Activated CD4-positive, alpha-beta T cell treated with anti-CD3 and anti-CD28 coated beads, Interleukin-2, amount 10 ng/mL, durations not matched to agents 7 days and 5 days (primary cell): ENCODE measurements at places on chromosomes 7 and 10. TPM values are rescaled to one million over a fixed set of nuclear protein-coding genes. Genes with fewer than 3 reads are reported as not detected.

DNA sequence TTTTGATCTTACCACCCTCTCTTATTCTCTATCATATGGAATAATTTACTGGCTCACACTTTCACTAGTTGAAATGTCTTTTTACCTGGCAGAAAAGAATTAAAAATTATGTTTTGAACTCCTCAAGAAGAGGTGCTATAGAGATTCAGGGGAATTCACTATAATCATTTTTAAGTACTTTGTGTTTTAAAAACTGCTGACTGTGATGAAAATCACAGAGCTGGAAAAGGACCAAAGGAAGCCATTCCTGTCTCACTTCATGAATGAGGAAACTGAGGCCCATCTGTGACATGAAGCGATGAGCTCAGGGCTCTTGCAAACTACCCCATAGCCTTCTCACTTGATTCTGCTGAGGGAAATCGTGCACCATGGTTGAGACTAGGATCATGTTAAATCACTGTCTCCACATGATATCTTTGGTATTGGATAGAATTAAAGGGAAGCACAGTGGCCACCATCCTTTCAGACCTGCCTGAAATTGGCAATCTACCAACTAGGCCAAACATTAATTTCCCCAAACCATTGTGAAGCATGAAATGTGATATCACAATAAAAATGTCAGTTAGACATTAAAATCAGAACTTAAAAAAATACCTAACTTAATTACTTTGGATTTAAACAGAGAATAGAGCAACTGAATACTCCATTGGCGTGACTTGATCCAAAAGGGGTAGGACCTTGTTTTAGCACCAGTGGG lies 141.0 kb downstream of the FZD1 start:
- no peak for DNase-seq

DNA sequence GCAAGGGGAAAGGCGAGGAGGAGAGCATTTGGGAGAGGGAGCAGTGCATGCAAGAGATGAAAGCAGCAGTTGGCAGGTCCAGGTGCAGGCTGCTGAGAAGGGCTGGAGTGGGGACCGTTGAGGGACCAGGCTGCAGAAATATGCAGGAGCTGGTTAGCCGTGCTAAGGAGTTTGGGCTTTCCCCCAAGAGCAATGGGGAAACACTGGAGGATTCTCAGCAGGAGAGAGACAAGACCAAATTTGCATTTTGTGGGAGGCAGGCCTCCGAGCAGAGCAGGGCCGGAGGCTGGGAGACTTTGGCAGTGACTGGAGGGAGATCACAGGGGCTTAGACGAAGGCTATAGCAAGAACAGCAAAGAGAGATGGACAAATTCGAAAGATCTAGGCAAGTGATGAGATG lies 11.8 kb downstream of the BTBD16 start:
- DNase-seq: no peak

DNA sequence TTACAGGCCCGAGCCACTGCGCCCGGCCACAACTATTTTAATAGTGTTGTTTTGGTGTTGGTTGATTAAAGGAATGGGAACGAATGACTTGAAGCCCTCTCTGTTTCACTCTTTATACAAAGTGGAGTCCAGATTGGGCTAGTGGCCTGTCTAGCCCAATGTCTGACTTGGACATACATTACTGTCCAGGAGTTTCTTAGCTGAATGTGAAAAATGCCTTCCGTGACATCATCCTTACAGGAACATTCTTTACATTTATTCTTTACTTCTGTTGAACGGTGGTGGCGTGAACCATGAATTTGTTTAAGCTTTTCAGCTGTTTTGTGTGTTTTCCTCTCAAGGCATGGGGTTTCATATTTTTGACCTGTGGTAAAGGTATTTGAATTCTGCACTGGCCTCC lies 67.9 kb downstream of the DAGLB start:
- DNase-seq: no peak

- no peak for DNase-seq
These were observed 602.7 kb upstream of the NRP1 start for GRCh38 chr10:33937036-33937730.

DNA sequence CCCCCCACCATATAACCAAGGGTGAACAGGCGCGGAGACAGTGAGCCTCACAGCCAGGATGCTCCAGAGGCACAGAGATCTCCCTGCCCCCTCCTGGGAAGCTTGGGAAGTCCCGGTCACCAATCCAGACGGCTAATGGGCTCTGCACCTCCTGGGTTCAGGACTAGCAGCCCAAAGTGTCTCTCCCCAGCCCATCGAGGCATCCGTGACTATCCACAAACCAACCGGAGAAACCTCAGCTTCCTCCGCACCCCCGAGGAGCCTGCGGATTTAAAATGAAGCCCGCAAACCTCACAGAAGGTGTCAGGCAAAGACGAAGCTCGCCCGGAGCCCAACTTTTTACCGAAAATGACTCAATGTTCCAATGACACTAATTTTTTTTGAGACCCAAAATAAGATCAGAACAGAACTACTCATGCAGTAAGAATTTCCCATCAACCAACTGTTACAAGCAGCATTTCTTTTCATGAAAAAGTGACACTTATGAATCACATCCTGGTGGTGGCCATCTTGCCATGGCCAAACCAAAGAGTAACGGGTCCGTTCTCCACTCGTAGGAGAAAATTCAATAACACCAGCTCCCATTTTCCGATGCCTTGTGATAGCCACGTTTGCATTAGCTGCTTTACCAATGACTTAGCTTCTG lies 6.0 kb downstream of the PDGFA start:
- no peak for DNase-seq

DNA sequence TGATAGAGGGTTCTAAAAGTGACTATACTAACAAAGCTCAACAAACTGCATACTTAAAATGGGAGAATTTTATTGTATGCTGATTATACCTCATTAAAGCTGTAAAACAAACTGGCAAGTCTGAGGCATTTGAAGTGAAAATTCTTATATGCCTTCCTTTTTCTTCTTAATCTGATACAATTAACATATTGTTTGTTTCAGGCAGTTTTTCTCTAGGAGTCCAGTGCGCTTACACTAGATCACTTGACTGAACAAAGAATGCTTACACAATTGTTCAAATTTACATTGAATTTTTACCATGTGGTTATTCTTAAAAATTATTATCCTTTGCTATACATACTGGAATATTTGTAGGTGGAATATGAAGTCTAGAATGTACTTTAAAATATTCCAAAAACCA lies 89.0 kb downstream of the GLCCI1 start:
- no peak for DNase-seq

DNA sequence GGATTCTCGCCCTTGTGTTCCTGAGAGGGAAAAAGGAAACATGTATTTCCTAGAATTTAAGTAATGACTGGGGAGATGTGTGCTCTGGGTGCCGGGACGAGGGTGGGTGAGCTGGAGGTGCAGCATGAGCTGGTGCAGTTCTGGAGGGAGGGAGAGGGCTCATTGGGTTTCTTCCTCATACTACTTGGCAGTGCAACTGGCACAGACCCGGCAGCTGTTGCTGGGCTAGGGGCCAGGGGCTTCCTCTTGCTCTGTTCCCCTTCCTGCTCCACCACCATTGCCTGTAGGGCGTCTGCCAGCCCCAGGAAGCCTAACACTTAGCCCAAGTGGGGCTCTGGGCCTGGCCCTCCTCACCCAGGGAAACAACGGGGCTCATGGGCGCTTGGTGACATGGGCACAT lies 5.9 kb downstream of the RET start:
- DNase-seq: no peak

DNA sequence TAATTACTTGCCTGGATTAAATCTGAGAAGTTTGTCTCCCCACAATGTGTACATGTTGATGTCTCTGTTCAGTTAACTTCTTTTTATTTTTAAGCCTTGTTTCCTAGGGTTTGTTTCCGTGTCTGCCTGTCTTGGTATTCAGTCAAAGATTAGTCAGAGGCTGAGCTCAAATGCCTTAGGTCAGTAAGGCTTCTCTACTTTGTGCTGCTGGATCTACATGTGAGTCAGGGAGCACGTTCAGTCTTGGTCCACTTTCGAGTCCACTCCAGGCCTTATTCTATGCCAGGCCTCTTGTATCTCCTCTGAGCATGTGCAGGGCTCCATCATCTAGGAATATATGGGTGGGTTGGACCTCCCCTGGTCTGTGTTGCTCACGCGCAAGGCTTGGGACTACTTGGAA lies 93.3 kb upstream of the FZD8 start:
- DNase-seq: no peak

EN2 gene
- total RNA-seq: not detected

DNA sequence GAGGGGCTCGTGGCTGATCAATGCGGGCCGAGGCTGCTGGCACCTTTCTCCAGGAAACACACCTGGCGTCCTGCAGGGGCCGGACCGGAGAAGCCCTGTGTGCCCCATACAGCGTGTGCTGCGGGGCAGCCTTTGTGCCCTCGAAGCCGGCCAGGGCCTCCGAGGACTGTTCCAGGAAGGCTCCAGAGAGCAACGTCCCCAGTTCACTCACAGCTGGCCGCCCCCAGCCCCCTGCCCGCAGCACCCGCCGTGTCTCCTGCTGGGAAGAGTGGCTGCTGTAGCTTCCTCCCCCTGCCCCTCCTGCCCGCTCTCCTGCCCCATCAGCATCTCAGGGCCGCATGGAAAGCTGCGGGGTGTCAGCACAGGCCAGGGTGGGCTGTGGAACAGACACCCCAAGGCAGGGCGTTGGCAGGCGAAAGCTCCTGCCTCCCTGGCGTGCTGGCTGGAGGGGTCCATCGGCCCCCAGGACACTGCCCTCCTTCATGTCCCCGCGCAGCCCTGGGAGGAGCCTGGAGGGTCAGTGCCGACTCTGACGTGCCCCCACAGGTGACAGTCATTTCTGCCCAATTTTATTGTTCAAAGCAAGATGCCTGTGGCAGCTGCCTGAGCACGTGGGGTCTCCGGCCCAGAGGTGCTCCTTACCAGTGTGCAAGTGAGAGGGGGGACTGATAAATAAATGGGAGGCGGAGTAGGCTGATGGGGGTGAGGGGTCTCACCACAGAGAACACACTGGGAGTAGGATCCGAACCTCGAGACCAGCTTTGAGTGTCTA lies 95.8 kb upstream of the DIP2C start:
- DNase-seq: peak; percentile 4

GDF10 gene
- 0.08 TPM for total RNA-seq

GRCh38 chr10:5873515-5873995 lies 16.1 kb downstream of the ANKRD16 start:
- DNase-seq: peak; percentile 76

GRCh38 chr7:149081914-149082313 lies 8.6 kb downstream of the ZNF786 start:
- no peak for DNase-seq

GRCh38 chr7:46939558-46939957 lies 642.4 kb downstream of the TNS3 start:
- no peak for DNase-seq

TTYH3 gene
- 17.2 TPM for total RNA-seq

DNA sequence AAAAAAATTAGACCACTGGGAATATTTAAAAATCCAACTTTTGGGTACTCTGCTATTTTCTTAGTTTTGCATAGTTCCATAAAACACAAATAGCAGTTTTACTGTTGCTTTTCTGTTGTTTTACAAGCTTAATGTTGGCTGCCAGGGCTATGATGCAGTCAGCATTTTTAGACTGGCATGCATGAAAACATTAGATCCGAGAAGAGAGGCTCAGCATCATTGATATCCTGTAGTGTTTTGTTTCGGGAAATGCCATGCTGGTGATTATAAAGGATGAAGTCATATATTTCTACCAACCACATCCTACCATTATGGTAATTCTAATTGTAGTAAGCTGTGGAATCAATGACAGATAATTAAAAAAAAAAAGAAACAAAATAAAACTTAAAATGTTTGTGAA lies 104.6 kb downstream of the MBL2 start:
- DNase-seq: no peak

DNA sequence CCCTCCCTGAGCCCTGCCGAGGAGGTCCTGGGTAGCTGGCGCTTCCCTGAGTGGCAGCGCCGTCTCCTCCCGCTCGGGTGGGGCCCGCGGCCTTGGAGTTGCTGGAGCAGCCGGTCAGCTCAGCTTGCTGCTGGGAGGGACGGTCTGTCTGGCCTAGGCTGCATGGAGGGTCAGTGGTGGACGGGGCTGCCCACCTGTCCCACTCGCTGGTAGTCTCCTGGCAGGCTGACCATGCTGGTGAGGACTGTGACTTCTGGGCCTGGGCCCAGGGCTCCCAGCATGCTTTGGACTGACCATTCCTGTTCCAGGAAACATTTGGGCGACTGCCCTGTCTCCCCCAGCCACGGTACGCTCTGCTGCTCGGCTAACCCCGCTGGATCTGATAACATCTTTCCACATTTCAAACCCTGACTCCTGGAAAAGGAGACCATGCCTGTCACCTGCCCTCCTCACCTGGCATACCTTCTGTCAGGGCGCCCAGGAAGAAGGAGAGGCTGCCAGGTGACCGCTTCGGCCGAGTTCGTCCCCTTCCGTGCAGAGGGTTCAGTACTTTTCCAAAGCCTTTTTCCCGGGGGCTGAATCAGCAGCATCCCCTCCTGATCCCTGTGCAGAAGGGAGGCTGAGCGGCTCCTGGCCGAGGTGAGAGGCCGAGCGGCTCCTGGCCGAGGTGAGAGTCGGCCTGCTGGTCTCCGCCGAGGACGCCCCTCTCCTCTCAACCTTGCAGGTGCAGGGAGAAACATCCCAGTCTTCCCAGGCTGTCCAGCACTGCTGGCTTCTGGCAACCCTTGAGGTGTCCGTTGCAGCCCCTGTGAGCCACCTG lies 43.4 kb downstream of the FAM20C start:
- no peak for DNase-seq

GRCh38 chr7:70494225-70495032 lies 637.5 kb upstream of the GALNT17 start:
- DNase-seq: no peak

MMD2 gene
- total RNA-seq: not detected

- DNase-seq: no peak
These were observed 35.7 kb downstream of the LHPP start for GRCh38 chr10:124497196-124497881.

GRCh38 chr10:62133618-62134017 lies 135.0 kb downstream of the RTKN2 start:
- DNase-seq: no peak

C10orf88 gene
- total RNA-seq: 16.0 TPM

DNA sequence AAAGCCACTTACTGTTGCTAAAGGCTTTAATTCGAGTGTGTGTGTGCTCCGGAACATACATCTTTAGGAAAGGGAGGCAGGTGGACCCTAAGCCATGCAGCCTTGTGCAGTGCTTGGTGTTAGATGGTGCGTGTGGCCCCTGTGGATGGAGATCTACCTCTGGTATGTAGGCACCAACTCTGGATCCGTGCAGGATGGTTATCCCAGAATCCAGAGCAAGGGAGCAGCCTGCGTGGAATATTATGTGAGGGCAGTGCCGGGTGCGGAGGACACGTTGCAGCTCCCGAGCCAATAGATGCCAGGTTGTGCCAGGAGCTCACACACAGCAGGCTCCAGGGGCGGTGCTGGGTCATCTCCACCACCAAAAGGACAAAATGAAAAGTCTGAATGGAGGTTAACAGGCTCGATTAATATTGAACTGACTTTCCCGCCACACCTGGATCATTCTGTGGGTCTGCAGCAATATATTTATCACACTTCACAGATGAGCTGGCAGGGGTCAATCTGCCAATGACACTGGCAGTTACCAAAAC lies 143.0 kb upstream of the NPS start:
- DNase-seq: no peak

- DNase-seq: no peak
These were observed 62.7 kb upstream of the VIPR2 start for GRCh38 chr7:159207393-159207792.

IGF2BP3 gene
- 0.50 TPM for total RNA-seq

- no peak for DNase-seq
These were observed 111.3 kb downstream of the SLIT1 start for GRCh38 chr10:97074256-97075145.

NACAD gene
- total RNA-seq: not detected

- no peak for DNase-seq
These were observed 316.5 kb downstream of the WDR11 start for GRCh38 chr10:121167534-121168243.
